ENCODE measurements at places on chromosomes 2 and 18.

GRCh38 chr2:149677416-149677815 lies 89.8 kb upstream of the MMADHC start:
- no peak for DNase-seq

GRCh38 chr2:84443477-84443876 lies 15.6 kb downstream of the SUCLG1 start:
- no peak for DNase-seq

DNA sequence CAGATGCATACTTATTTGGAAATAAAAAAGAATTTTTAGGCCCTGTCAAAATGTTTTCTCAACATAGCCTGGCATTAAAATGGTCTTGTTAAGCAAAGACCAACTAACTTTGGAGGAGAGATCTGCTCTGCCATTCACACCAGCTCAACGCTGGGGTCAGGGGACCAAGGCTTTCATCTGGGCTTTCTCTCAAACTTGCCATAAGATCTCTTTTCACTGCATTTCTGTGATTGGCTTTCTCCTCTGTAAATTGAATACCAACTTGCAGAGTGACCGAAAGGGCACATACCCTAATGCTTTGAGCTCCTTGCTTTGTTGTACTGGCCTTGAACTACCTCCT lies 71.2 kb downstream of the MYCN start:
- DNase-seq, result no peak

DNA sequence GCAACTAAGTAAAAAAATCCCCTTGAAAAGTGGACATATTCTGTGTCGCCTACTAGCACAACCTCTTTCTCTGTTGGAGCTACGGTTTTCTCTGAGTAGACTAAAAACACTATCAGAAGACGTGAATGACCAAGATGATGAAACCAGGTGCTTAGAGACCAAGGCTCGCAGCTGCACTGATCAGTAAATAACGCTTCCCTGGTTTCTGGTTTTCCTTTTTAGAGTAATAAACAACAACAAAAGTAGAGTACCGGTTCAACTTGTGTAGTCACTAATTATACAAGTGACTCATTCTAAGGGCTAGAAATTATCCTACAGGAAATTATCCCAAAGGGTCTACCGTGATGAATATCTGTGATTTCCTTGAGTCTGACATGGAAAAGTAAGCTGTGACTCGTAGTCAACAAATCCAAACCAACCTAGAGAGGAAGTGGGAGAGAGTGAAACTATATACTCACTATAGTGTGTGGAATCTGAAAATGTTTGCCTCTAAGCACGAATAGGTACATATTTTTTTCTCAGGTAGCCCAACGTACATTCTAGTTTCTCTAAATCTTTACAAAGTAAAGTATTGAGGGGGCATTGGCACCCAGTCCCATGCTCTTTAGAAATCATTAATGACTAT lies 17.8 kb downstream of the RASGRP3 start:
- DNase-seq, result no peak

DNA sequence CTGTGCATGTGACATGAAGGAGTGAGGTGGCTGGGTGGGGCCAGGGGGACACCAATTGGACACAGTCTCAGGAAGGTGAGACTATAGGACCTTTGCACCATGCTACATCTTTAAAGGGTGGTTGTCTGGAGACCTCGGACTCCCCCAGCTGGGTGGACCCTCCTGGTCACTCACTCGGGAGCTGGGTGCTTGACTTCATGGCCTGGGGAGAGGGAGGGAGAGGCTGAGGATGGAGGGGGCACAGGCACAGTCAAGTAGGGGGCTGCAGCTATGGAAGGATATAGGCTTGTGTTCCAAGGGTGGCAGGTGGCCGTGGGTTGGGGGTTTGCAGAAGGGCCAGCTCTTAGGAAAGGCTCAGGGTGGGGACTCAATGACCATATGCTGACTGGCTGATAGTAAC lies 7.1 kb upstream of the CELF4 start:
- no peak for DNase-seq

DNA sequence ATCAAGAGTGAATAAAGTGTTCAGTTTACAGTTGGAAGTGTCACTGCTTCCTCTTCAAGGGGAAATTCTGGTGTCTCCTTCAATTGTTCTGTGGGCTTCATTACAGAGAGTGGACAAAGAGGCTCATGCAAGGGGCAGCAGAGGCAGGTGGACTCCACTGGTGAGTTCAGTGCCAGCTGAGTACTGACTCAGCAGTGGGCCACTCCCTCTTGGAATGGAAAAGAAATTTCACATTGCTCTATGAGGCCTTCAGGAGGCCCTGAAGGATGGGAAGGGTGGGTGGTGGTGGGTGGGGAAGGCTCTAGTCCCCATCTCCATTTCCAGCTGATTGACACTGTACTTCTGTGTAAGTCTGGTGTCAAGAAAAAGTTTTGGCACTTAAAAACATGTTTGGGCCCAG lies 66.4 kb downstream of the PRELID3A start:
- no peak for DNase-seq

DNA sequence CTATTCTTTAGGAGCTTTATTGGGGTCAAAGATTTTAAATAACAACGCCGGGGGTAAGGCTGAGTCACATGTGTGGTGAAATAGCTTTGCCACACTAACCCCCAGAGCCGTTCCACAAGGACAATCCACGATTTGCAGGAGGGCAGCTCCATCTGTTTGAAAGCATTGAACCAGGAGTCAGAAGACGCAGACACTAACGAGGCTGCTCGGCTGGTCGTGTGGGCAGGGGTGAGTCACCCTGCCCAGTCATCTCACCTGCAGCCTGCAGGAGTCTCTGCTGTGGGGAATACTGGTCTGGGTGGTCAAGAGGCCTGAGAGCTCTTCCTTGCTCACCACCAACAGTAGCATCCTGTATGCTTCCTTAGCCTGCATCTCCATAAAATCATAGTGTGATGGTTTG lies 149.2 kb upstream of the NCK2 start:
- DNase-seq, result no peak

DNA sequence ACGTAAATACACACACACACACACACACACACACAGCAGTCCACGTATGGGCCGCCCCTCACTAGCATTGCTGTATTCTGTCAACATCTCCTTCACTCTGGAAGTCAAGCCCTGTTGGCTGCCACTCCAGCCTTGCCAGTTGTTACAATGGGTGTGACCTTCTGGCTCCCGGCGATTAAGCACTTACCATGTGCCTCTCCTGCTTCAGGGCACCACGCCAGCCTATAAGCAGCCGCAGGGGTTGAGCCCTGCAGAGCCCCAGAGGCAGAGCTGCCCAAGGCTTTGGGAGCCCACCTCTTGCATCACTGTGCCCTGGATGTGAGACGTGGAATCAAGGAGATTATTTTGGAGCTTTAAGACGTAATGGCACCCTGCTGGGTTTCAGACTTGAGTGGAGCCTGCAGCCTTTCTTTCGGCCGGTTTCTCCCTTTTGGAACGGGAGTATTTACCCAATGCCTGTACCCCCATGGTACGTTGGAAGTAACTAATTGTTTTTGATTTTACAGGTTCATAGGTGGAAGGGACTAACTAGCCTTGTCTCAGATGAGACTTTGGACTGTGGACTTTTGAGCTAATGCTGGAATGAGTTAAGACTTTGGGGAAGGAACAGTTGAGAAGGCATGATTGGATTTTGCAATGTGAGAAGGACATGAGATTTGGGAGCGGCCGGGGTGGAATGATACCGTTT lies 54.5 kb upstream of the ROCK2 start:
- DNase-seq, result no peak

- DNase-seq, result no peak
Measured at GRCh38 chr2:13103778-13104493, 387.2 kb downstream of the TRIB2 start.

GRCh38 chr2:205730191-205730590 lies 47.9 kb downstream of the NRP2 start:
- DNase-seq, result no peak

DNA sequence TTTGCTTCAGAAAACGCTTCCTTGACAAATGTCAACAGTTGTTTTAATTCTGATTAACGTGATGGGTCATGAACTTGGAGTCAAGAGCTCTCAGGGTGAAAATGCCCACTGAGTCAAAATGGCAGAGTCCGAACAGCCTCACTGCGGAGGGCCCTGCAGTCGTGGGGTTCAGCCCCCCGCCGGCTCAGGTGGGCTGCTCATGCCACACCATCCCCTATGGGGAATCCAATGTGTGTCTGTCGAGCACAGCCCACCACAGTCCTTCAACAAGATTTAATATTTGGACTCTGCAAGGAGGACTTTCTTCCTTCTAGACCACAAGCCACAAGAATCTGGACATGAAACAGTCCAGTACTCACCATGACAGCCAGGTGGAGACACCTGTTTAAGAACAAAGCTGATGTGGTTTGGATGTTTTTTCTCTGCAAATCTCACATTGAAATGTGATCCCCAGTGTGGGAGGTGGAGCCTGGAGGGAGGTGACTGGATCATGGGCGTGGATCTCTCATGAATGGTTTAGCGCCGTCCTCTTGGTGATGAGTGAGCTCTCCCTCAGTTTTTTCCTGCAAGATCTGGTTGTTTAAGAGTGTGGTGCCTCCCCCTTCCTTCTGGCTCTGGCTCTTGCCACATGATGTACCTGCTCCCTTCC lies 201.0 kb downstream of the NDUFA10 start:
- DNase-seq, result no peak

DNA sequence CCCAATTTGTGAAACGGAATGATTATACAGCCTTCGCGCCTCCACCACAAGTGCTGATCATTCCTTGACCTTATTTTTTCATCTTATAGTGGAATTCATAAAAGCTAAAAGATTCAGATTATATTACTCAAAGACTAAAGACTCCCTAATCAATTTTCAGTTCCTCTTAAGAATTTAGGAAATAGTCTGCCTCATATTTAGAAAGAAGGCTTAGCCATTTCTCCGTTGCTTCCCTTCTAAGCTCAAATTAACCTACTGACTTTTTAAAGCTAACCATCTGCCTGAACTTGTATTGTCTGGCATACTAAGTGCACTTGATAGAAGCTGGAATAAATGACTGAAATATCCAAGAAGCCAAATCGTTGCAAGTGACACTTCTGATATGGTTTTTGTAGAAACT lies 44.7 kb downstream of the HNRNPLL start:
- no peak for DNase-seq

GRCh38 chr18:58177004-58177717 lies 133.1 kb downstream of the NEDD4L start:
- no peak for DNase-seq

DNA sequence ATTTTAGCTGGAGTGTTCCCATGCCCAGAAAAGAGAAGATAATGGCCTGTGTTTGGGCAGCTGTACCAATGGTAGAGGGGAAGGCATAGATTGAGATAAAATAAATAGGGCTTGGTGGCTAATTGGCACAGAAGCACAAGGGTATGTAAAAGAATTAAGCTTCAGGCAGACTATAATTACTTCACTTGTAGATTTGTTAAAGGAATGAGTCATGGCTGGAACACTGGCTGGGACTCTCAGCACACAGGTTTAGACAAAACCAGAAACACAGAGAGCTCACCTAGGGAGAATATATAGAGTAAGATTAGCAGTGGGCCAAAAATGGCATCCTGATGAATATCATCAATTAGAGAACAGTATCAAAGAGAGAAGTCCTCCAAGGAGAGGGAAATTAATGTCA lies 198.3 kb upstream of the FIGN start:
- DNase-seq, result no peak

DNA sequence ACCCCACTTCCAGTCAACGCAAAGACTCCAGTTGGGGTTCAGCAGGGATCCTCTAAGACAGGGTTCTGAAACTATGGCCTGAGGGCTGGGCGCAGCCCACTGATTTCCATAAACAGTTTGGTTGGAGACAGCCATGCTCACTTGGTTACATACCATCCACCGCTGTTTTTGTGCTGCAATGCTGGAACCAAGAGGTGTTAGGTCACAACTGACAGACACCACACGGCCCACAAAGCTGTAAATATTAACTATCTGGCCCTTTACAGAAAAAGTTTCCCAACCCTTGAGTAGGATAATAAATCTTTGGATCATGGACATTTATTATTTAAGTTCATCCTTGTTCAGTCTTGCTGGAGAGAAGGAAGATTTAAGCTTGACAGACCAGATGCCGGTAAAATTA lies 8.4 kb upstream of the CD226 start:
- DNase-seq, result no peak

- no peak for DNase-seq
Measured at GRCh38 chr2:212595036-212595654, 56.5 kb upstream of the ERBB4 start.

- no peak for DNase-seq
Measured at GRCh38 chr2:54499661-54500060, 43.5 kb downstream of the SPTBN1 start.

DNA sequence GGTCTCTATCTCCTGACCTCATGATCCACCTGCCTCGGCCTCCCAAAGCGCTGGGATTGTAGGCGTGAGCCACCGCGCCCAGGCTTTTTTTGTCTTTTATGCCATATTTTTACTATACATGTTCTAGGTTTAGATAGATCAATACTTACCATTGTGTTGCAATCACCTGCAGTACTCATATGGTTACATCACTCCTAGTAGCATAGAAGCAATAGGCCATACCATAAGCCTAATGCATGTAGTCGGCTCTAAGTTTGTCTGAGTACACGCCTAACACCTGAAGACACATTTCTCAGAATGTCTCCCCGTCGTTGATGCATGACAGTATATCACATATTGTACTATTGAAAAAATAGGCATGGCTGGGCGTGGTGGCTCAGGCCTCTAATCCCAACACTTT lies 27.1 kb upstream of the TGIF1 start:
- DNase-seq, result no peak

DNA sequence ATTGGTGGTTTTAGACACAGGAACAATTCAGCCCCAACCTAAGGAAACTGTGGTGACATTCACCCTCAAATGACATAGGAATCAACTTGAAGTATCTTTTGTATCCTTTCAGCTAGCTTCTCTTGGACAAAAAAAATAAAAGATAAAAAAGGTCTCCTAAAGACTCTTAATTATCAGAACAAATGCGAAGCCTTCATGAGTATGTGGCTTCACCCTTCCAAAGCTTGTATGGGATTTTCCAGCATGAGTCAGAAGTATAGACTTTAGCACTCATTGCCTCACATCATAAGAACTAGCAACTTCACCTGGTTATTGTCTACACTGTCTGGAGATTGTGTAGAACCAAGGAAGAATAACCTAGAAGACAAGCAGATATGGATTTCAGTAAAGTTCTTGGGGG lies 135.4 kb downstream of the LAMA3 start:
- no peak for DNase-seq

GRCh38 chr2:11133238-11133935 lies 21.9 kb upstream of the SLC66A3 start:
- DNase-seq, result no peak

- DNase-seq, result no peak
Measured at GRCh38 chr2:33216508-33217182, 259.8 kb upstream of the RASGRP3 start.
